ENCODE measurements at places on chromosomes 2 and 18.

- DNase-seq: no peak
Observed at GRCh38 chr18:28736951-28737350, 560.0 kb upstream of the CDH2 start.

DNA sequence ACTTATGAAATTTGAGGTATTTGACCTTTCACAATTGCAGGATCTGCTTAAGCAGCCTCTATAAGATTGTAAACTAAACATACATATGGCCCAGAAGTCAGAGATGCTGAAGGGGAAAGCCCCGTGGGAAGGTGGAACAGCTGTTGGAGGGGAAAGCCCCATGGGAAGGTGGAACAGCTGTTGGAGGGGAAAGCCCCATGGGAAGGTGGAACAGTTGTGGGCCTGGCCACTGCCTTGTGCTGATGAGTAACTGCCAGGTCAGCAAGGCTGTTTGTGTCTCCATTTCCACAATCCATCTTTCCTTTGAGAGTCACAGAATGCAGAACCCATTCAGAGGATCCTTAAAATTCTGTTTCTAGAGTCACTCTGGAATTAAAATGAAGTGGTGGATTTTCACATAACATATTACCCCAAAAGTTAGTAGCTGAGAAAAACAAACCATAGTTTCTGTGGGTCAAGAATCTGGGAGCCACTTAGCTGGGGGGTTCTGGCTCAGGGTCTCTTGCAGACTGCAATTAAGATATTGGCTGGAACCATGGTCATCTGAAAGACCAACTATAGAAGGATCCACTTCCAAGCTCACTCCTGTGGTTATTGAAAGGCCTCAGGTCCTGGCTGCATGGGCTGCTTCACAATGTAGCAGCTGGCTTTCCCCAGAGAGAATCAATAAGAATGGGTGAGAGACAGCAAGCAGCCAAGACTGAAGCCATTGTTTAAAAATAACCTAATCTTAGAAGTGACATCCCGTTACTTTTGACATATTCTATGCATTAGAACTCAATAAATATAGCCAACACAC is 86.6 kb upstream of the CAVIN2 start:
- DNase-seq: no peak

GRCh38 chr18:6719098-6719846 is 10.2 kb upstream of the ARHGAP28 start:
- DNase-seq: no peak

DNA sequence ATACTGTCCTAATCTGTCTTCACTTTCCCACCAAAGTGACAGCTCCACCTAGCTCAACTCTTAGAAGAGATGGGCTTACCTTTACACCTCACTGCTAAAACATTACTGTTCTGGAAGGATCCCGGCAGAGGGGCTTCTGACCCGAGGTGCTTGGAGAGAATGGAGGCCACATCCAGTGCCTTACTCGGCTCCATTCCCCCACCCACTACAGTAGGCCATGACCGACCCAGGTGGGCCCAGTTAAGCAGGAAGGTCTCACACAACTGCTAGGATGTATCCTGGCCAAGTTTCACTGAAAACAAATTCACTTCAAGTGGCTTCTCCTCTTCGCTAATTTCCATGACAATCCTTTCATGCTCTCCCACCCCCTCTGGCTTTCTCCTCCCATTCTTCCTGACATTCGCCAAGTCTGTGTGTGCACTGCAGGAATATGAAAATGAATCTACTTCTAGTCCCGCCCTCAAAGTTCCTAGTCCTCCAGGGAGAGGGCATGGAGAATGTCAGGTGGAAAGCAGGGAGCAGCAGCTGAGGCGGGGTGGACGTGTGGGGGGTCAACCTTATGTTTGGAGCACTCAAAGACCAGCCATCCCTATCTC is 11.8 kb downstream of the WIPF1 start:
- no peak for DNase-seq

- DNase-seq: no peak
Observed at GRCh38 chr2:227095346-227095745, 68.7 kb downstream of the COL4A4 start.

DNA sequence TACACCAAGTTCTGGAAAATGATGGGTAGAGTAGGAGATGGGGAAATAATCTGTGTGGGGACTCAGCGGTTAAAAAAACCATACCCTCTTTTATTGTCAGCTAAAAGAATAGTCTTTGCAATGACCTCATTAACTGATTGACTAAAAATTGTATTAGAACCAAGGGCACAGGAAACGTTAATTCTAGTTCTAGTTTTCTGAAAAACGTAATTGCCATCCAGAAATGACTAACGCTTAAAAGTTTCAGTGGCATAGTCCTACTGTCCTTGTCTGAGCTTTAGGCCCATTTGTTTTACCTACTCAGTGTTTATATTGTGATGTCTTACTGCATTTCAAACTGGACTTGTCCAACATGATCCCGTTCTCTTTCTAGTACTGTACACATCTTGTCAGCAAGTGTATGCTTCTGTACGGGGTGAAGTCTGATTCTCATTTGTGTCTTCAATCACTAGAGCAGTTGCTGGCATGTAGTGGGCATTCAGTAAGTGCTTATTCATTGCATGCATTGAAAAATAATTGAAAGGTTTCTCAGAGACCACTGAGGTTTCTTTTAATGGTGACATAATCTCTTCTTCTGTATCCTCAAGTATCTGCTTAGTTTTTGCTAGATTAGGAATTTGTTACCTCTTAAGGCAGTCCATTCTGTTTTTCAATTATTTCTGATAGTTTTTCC is 81.5 kb downstream of the ZNF407 start:
- no peak for DNase-seq

GRCh38 chr2:41775366-41776025 is 272.3 kb upstream of the PKDCC start:
- DNase-seq: no peak

GRCh38 chr2:70648961-70649360 is 95.3 kb upstream of the TGFA start:
- no peak for DNase-seq

DNA sequence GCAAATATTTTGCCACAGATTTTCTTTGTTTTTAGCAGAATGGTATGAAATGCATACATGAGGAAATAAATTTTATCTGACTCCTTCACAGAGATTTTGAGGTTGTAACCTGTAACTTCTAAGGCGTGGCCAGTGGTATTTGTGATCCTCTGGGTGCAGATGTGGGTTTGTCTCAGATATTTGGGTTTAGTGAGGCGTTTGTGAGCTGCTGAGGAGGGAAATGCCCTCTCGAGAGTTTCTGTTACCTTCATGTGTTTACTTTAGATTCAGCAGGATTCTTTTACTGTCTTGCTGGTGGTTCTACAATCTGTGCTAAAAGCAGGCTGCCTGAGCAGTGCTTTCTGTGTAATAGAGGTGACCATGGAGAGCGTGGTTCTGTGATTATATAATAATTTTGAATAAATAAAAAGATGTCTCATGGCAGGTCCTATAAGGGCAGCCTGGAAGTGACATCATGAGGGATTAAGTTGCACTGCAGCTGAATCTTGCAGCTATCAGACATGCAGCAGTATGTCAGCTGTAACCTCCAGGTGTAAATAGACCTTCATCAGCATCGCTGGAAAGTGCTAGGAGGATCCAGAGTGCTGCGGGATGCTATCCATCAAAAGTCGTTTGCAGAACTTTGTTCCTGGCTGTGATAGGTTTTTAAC is 34.1 kb downstream of the TANC1 start:
- no peak for DNase-seq

DNA sequence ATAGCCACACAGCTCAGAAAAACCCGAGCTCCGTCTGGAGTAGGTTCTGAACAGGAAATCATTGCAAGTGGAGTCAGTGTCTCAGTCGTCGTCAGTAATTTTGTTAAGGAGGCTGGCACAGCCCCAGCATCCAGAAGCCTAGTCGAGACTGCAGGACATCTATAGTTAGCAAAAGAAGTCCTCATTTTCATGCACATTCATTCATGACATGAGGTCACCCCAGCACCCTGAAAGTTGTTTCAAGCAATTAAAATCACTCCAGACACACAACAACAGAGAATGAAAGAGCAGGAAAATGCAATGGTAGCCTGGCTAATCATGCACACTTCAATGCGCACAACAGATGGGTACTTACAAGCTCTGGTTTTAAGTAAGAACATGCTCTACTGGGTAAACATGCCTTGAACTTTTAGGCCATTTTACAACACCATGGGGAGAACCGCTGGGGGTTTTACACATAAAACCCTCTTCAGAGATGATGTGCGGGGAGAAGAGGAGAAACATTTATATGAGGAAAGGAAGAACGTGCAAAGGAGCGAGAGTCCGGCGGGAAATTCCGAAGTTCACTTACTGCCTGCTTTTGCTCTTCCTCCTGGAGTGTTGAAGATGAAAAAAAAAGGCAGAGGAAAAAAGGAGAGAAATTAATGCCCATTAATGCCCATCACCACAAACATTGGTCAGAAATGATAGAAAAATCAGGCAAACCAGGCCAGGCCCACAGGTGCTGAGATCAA is 77.4 kb upstream of the DNMT3A start:
- no peak for DNase-seq

DNA sequence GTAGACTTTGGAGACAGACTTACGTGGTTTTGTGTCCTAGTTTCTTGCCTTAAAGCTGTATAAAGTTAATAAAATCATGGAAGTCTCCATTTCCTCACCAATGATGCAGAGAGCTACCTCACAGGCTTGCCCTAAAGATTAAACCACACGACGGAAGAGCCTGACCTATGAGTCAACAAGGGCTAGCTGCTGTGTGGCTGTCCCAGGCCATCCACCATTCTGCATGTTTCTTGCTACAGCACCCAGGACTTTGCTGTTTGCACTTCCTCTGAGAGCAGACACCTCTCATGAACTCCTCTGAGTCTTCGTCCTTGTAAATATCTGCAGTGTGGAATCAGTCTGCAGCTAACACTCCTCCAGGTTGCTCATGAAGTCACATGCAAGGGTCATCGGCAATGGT is 160.0 kb upstream of the TRIB2 start:
- DNase-seq: no peak

DNA sequence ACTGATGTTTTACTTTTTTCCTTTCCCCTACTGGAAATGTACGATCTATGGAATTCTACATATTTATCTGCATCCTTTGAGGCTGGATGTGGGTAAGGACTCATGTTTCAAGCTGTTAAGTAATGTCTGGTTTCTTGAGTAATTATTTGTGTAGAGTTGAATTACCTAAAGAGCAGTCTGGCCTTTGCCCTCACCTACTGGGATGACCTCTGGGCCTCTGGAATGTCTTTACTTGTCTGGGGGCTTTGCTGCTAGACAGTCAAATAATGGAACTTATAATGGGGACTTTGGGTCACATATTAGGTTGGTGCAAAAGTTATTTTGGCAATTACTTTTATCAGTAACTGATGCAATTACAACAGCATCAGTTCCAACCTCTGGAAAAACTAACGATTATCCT is 244.7 kb downstream of the CCDC178 start:
- no peak for DNase-seq

DNA sequence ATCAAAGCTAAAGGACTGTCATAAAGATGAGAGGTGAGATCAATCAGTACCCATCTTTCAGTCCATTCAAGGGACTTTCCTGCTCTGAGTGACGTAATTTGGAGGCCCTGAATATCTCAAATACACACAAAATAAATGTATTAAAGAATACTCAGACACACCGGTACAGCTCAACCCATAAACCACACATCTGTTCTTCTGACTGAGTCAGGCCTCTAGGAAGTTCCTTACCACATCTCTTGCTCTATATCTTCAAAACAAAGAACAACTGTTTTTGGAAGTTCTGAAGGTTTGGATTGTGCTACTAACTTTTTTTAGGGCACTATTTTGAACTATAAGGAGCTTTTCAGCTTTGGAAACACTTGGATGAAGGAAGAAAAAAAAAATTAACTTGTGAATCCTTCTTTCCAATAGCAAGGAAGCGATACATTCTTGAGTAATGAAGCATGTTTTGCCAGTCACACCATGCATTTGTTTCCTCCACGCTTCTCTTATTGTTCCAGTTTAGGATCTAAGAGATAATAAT is 866.5 kb upstream of the VRK2 start:
- DNase-seq: no peak

GRCh38 chr18:42734520-42734919 is 381.0 kb downstream of the RIT2 start:
- DNase-seq: no peak

GRCh38 chr2:64260093-64260803 is 116.0 kb upstream of the PELI1 start:
- DNase-seq: no peak

DNA sequence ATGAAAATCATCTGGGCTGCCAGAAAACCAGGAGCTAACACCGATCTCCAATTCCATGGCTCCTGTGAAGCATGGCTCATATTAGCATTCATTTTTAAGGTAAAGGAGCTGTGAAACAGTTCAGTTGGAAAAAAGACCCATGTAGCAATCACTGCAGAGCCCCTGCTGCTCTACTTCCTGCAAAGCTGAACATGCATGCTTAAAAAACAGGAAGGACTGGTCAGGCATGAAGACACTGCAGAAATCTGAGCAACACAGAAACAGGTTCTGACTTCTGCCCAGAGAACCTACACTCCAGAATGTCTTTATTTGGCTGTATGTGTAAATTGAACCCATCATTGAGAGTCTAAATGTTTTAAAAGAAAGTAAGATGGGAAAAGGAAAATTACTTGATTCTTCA is 950.6 kb downstream of the DCDC2C start:
- no peak for DNase-seq

DNA sequence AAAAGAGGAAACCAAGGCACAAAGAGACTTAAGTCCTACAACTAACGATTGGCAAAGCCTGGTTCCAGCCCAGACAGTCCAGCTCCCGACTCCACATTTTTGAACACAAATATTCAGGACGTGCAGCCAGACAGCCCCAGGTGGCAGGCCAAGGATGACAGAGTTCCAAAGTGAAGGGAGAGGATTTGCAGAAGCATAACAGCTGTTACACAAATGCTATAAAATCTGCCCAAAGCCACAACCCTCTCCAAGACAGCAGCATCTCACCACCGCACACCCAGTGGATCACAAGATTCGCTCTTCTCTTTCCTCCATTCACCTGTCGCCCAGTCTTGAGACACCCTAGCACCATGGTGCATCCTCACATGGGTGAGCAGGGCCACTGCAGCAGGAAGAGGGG is 227.1 kb upstream of the ID2 start:
- no peak for DNase-seq

GRCh38 chr2:1639086-1639858 is 105.0 kb downstream of the PXDN start:
- DNase-seq: no peak

DNA sequence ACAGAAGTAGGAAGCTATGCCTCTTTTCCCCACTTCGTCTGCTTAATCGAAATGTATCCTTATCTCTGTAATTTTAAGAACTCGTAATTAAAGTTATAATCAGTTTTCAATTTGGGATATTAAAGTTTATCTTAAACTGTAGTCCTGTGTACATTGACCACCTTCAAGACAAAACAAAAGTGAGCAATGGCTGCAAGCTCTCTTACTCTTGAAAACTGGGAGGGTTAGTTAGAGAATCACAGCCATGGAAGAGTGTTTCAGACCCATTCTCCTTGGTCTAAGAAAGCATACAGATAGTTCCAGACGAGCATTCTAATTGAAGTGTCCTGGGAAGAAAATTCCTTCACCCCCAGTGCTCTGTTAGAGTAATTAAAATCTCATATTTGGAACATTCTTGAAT is 2.0 kb downstream of the KCMF1 start:
- DNase-seq: no peak
